ENCODE measurements at places on chromosomes 16 and 17. TPM values are rescaled to one million over a fixed set of nuclear protein-coding genes. Genes with fewer than 3 reads are reported as not detected.

CTRB2 gene
- not detected for total RNA-seq

SCARF1 gene
- total RNA-seq: 0.21 TPM

NPIPA8 gene
- 1.1 TPM for total RNA-seq

ARHGAP44 gene
- total RNA-seq: 2.4 TPM

USH1G gene
- 0.13 TPM for total RNA-seq

Data from A549 treated with dexamethasone at 1 μM for 4 hours (cell line).